ENCODE measurements at places on chromosomes 5 and 9.
A peak's percentile ranks its signal among the peaks of the same experiment; 100 is the strongest.

GRCh38 chr5:115282131-115282530 is 14.3 kb downstream of the CCDC112 start:
- DNase-seq = no peak

DNA sequence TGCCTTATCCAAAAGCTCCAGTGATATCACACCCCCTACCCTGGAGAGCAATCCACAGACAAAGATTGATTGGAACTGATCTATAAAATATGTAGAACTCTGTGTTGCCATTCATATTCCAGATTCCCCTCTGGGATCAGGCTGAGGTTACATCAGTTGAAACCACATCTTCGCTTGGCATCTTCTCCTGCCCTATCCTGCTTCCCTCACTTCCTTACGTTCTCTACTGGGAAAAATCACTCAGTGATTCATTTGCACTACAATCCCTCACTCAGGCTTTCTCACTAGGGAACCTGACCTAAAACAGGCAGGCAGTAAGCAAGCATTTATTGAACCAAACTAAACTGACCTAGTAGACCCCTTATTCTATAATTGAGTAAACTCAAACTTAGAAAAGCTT is 111.7 kb downstream of the ESM1 start:
- DNase-seq = peak; percentile 49

DNA sequence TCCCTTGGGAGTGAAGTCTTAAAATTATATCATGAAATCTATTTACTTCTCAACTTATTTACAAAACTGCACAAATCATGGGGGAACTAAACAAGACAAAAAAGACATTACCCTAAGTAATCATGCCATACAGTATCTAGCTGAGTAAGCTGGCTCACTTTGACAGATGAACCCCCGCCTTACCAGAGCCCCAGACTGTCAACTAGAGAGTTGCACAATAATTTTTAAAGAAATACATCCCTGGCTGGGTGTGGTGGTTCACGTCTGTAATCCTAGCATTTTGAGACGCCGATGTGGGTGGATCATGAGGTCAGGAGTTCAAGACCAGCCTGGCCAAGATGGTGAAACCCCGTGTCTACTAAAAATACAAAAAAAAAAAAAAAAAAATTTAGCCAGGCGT is 62.3 kb downstream of the LPAR1 start:
- peak; percentile 89 for DNase-seq

DNA sequence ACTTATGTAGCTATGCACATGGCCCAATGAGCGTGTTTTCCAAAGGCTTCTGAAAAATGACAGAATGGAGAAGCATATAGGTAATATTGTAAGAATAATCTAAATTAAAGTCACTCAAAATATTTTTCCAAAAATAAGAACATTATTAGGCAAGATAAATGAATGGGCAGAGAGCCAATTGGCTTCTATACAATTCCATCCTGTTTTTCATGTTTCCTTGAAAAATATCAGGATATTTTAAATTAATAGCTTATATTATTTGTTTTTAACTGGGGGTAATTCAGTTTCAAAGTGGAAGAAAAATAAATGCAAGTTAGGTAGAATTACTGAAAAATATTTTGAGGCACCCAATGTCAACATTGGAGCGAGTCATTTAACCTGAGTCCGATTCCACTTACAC is 183.5 kb downstream of the PLK2 start:
- DNase-seq = no peak

DNA sequence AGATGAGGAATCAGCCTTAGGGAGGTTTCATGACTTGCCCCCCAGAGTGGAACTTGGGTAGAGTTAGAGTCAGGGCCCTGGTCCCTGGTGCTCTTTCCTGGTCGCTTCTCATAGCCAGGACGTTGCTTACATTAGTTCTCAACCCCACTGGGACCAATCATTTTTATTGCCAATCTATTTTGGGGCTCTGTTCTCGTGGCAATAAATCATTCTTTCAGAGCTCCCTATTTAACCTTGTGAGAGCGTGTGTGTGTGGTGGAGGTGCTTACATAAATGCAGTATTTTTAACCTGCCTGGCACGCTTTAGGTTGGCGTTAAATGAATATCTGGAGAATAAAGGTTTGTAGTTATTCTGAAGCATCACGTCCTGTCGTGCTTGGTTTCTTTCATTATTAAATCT is 4.1 kb downstream of the TRIO start:
- no peak for DNase-seq

DNA sequence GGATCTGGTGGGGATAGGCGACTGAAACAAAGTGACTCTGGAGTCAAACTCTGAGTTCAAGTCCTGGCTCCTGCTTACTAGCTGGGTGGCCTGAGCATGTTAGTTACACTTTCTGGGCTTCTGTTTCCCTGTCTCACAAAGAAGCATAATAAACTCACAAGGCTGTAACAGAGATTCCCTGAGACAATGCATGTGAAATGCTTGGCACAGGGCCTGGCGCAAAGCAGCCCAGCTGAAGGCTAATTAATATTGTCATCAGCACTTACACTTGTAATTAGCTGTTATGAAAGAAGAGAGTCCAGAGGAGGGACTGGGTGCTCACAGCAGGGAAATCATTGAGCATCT is 64.1 kb upstream of the SPOCK1 start:
- no peak for DNase-seq

- DNase-seq = no peak
Observed at GRCh38 chr5:143231973-143232812, 171.3 kb downstream of the NR3C1 start.

- no peak for DNase-seq
Observed at GRCh38 chr9:99713838-99714306, 107.8 kb upstream of the NR4A3 start.

- DNase-seq = no peak
Observed at GRCh38 chr9:35675732-35676392, 2.1 kb downstream of the CA9 start.

- peak; percentile 35 for DNase-seq
Observed at GRCh38 chr5:82100303-82101077, 128.7 kb downstream of the ATG10 start.

- peak; percentile 98 for DNase-seq
Observed at GRCh38 chr9:91150998-91151717, 210.6 kb downstream of the AUH start.

GRCh38 chr9:130598188-130598587 is 18.8 kb downstream of the FUBP3 start:
- DNase-seq = no peak

- DNase-seq = no peak
Observed at GRCh38 chr9:120702075-120702474, 12.2 kb downstream of the MEGF9 start.

DNA sequence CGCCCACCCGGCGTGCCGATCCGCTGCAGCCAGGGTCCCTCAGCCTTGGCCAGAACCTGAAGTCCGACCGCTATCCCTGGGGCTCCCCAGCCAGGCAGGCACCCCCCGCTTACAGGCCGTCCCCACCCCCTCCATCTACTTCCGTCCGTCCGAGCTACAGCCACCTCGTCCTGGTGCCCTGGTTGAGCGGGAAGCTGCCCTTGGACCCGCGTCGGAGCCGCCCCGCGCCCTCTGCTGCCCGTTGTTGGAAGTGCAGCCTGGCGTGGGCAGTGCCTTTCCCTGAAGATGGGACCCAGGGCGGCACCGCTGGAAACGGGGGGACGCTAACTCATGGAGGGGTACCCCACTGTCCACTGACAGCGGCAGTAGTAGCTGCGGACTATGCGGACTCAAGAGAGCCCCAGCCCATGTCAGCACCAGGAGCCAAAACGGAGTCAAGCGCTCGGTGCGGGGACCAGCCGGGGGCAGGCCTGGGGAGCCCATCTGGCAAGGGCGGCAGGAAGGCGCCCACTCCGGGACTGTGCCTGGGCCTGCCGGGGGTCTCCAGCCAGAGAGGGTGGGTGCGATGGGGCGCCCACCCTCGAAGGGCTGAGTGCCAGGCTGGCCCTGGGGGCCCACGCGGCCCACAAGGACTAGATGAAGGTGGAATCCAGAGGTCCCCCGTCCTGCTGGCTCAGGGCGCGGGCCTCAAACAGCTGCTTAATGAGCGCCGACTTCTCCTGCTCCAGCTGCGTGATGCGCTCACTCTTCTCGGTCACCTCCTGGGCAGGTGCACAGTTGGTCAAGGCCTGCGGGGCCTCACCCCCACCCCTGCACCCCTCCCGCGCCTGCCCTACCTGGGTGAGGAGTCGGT is 6.1 kb downstream of the SAPCD2 start:
- DNase-seq = no peak
